ENCODE measurements at places on chromosomes 13 and 19.

DNA sequence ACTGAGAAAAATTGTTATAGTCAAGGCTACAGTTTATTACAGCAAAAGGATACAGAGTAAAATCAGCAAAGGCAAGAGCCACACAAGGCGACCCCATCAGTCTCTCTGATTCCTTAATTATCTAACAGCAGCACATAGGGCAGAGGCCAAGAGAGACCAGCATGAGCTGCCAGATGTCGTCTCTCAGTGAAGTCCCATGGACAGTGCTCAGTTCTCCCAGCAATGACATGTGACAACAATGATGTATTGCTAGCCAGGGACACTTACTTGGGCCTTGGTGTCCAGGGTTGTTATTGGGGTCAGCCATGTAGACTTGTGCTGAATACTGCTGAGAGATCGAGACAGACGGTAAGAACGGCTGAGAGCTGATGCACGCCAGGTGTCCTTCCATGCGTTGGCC, 22.3 kb downstream of the ZSWIM9 start:
- DNase-seq: no peak

DNA sequence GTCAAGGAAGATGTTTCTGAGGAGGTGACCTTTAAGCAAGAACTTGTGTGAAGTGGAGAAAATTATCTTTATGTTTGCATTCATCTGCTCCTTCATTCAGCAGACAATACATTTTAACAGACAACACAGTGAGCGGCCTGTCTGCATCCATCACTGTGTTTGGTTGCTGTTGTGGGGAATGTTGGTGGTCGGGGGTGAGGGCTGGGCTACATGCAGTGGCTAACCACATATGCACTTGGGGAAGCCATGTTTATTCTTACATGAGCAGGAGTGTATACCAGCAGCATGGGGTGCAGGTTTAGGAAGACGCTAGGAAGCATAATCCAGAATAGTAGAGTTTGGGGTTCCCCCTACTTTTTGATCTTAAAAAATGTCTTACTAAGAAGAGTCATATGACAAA, 66.4 kb downstream of the DHRS12 start:
- DNase-seq: no peak

DNA sequence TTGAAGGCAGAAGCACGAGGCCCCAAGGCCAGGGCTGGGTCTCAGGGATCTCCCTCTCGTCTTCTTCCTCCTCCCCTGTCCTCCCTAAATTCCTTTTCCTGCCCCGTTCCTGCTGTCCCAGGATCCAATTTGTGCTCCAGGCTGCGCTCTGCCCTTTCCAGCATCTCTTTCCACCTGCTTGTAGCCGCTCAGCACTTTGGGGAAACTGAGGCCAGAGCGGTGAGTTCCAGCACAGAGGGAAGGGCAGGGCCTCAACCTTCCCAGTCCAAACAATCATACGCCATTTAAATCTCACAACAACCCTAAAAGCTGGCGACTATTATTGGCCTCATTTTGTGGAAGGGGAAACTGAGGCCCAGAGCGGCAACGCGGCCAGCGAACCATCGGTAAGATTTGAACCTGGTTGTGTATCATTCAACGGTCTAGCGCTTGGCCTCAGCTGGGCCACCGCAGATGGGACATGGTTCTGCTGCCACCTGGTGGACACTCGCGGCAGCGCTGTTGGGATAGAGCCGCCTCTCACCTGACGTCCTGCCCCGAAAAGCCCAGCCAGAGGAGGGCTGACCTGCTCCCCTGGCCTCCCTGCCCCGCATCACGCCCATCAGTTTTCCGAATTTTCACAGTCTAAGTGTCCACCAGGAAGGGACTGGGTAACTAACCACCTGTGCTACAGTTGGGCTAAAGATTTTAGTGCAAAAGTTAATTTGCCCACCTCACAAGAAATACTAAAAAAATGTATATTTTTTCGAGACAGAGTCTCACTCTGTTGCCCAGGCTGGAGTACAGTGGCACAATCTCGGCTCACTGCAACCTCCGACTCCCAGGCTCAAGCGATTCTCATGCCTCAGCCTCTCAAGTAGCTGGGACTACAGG, 4.2 kb upstream of the RPL18A start:
- peak; percentile 92 for DNase-seq

DNA sequence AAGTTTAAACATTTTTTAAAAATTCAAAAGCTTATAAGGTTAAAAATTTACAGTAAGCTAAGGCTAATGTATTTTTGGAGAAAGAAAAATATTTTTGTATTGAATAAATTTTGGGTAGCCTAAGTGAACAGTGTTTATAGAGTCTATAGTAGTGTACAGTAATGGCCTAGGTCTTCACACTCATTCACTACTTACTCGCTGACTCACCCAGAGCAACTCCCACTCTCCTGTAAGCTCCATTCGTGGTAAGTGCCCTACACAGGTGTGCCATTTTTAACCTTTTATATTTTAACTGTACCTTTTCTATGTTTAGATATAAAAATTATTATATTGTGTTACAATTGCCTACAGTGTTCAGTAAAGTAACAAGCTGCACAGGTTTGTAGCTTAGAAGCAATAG, 96.6 kb upstream of the FREM2 start:
- no peak for DNase-seq

- DNase-seq: no peak
Measured at GRCh38 chr13:48110931-48111721, 16.2 kb upstream of the MED4 start.

GRCh38 chr13:28954419-28954725, 134.2 kb downstream of the MTUS2 start:
- no peak for DNase-seq

- no peak for DNase-seq
Measured at GRCh38 chr13:33518452-33518851, 232.9 kb upstream of the STARD13 start.

GRCh38 chr19:3975144-3975543, 4.2 kb upstream of the DAPK3 start:
- DNase-seq: no peak

GRCh38 chr13:91168386-91168711, 179.1 kb upstream of the MIR17HG start:
- no peak for DNase-seq

DNA sequence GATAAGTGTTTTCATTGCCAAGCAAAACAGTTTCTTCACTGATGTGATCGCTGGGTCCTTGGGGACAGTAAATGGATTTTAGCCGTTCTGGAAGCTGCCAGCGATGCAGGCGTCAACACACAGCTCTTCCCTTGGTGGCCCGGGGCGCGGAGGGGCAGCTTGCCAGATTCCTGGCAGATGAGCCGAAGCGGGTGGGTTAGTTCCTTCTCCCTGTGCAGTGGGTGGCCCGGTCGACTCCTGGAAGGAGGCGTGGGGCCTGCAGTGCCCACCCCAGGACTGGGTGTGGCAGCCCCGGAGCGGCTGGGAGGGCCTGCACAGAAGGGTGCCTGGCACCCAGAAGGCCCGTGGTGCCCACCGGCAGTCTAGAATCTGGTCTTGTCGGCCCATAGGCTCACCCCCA, 69.0 kb downstream of the KDM4B start:
- DNase-seq: no peak

Data from transverse colon (tissue), 4 donors.